Suprapubic skin (tissue), 4 donors: ENCODE measurements at places on chromosomes 7 and 10.

DNA sequence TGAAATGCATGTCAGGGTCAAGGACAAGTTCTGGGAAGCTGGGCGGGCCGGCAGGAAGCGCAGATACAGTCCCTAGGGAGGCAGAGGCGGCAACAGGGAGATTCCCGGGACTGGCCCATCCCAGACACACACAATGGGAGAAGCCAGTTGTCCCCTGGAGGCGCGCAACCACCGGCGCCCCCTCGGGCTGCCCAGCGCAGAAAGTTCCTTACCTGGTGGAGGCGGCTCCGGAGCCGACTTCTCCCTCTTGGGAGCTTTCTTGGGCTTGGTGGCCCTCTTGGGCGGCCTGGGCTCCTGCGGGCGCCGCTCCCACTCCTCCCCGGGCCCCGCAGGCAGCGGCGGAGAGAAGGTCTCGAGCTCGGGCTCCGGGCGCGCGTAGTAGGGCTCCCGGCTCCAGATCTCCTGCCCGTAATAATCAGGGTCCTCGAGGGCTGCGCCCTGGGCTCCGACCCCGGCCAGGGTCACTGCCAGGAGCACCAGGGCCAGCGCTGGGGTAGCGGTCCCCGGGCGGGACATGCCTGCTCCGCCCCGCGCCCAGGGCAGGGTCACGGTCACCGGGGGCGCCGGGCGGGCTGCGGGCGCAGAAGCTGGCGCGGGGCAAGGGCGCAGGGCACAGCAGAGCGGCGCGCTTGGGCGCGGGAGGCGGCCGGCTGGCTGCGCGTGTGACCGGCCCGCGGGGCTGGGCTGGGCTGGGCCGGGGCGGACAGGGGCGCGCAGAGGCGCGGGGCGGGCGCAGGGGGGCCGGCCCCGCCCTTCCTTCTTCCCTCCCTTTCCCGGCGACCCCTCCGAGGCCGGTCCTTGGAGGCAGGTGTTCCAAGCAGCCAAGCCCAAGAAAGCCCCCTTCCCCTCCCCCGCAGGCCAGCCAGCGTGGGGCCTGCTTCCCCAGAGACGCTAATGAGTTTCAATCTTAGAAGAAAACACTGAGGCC, at the start of gene CPXM2:
Gene CPXM2 (minus strand): TSS at position 664 of the 928 bp plus-strand sequence. CDS start 148 bp downstream, at position 516.
- DNase-seq, result no peak

DNA sequence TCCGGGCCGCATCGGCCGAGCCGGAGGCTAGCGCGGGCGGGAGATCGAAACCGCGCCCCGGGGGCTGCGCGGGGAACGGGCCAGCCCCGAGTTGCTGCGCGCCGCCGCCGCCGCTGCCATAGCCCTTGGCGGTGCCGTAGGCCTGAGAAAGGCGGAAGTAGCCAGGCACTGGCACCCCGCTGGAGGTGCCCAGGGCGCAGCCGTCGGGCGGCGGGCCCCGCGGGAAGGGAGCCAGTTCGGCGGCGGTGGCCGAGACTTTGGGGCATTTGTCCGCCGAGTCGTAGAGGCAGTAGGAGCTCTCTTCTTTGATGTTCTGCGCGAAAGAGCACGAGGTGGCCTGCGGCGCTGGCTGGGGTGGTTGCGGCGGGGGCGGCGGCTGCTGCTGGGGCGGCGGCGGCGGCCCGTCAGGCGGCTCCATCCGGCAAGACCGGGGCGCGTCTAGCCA, 587 bp downstream of the HOXA10 start:
- peak; percentile 73 for DNase-seq

DNA sequence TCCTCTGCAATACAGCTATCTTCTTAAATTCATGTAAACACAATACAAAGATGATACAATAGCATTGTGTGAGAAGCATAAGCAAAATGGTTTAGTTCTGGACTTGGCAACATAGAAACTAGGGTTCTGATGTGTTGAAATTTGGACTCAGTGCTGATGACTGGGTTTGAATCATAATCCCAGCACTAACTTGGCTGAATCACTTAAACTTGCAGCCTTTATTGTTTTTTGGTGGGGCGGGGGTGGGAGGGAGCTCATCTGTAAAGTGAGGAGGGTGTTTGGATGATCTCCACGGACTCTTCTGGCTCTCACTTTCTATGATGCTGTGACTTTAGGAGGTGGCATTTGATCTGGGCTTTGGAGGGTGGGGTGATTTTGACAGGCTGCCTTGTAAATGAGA, 158.2 kb downstream of the WNT2 start:
- no peak for DNase-seq

GRCh38 chr7:7769710-7770627, 51.6 kb upstream of the RPA3 start:
- no peak for DNase-seq

GRCh38 chr10:117353684-117354083, 21.6 kb downstream of the PDZD8 start:
- DNase-seq, result no peak

- no peak for DNase-seq
Measured at GRCh38 chr7:121244120-121244870, 84.5 kb upstream of the WNT16 start.

GRCh38 chr10:9302140-9302746, 1247.8 kb downstream of the GATA3 start:
- no peak for DNase-seq

DNA sequence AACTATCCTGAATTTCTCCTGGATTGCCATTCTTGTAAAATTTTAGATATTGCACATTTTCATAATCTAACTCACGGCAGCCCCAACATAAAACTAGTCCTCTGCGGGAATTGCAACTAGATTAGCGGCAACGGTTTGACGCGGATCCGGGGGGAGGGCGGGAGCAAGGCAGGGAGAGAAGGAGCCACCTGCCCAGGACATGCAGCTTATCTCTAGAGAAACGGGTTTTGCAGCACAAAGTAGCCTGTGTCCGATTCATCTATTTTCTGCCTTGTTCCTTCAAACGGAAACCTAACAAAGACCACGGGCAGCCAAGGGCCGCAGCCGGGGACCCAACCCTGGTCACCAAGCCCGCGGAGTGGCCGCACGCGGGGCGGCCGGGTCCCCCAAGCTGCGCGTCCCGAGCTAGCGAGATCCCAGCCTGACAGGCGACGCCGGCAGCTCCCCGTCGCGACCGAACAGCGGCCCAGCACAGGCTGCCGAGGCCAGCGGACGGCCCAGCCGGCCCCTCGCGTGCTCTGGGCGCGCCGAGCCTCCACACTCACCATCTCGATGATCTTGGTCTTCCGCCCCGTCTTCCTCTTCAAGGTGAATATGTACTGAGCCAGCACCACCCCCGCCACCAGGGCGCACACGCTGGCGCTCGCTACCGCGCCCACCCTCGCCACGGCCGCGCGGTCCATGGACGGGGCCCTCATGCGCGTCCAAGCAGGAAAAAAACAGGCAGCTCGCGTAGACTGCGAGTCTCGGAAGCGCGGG, at the start of gene NT5C3A:
Gene NT5C3A (minus strand): TSS at position 754 of the 759 bp plus-strand sequence. CDS start 71 bp downstream, at position 683.
- DNase-seq, result peak; percentile 79

- DNase-seq, result no peak
Measured at GRCh38 chr7:105713488-105714465, 132.5 kb upstream of the EFCAB10 start.

DNA sequence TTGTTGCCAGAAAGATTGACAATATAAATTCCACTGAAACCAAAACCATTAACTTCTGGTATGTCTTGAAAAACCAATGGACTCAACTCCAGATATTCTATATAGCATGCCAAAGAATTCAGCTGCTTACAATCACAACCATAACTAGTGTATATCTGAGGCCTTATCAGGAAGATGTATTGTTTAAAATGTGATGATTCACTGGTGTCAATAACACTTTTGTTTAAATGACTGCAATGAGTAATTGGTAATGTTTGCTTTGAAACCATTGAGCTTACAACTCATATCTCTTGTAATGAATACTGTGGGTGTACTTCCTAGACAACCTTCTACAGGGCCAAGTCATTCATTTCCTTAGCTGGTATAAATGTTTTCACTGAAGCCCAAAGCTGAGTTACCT, 727.9 kb upstream of the KCND2 start:
- no peak for DNase-seq

GRCh38 chr7:1274876-1275375, 42.3 kb downstream of the UNCX start:
- no peak for DNase-seq

DNA sequence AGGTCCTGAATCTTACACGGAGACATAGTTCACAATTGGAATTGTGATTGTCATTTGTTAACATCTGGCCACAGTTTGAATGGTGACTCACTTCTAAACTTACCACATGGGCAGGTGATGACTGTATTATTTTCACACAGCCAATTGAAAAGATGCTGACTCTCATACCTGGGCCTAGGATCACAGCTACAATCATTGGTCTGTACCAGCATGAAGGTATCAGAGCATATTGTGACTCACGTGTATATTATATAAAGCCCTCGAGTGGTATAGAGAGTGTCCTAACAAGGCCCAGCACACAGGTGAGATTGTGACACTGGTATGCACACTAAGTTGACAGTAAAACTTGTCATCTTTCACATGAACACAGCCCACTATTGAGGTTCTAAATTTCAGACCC, 9.4 kb upstream of the ZNF107 start:
- DNase-seq, result no peak

DNA sequence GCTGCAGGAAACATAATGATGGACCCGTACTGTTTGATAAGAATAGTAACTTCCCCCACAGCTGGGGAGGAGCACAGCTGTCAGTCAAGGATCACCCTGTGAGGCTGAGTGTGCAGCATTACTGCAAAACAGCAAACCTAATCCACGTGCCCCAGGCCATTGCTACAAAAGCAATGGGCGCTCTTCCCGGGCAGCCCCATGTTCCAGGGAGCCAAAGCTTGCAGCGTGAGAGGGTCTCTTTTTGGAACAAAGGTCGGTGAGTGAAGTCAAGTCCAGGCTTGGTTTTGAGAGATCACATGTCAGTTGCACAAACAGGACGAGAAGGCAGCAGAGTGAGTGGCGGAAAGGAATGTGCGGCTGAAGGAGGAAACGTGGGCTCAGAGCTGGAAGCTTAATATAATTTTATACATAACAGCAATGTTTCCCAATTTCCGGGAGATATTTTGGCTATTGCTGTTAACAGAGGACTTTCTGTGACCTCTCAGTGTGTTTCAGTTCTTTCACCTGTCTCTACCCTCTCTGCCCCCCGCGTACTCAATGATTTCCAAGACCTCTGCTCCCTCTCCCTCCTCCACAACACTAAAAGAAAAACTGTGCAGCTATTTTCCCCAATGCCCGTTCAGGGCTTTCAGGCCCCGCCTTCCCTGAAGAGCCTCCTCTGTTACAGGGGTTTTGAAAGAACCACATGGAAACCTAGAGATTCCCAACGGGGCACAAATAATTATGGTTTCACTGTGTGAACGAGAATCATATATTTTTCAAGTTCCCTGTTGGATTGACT, 128.9 kb downstream of the MTPAP start:
- DNase-seq, result no peak

GRCh38 chr10:70323138-70323696, 39.4 kb upstream of the NPFFR1 start:
- DNase-seq, result no peak

- no peak for DNase-seq
Measured at GRCh38 chr7:2990949-2991470, 52.7 kb downstream of the CARD11 start.

GRCh38 chr7:47625861-47626715, 44.2 kb upstream of the TNS3 start:
- no peak for DNase-seq

DNA sequence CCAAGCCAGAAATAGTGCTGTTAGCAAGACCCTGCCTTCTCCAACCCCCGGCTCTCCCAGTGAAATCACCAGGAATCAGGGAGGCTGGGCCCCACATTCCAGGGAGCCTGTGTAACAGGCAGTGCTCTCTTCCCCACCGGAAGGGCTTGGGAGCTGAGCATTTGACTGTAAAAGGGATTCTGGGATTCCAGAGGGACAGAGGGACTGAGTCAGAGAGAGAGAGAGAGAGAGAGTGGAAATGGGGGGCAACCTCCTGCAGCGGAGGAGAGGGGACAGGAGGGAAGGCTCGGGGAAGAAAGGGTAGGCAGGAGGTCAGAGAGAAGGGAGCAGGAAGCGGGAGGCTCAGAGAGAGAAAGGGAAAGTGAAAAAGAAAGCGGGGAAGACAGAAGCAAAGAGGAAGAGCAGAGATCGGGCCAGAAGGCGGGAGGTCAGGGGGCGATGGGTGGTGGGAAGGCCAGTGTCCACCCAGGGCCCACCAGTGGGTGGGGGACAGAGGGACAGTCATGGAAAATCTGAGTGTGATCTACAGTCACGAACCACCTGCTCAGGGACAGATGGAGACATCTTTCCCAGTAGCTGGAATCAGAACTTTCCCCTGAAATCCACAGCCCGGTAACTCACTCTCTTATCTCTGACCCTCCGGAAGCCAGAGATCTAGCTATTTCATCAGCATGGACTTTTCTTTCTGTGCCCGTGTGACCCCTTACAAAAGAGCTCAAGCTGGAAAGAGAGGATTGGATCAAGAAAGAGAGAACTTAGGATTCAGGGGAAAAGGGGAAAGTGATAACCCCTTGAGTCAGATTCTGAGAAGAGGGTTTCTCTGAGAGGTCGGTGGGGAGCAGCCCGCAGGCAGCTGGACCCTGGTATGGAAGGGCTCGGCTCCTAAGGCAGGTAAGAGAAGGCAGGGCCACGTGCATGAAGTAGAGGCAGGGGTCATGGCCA, 4.6 kb upstream of the SERPINE1 start:
- peak; percentile 84 for DNase-seq

DNA sequence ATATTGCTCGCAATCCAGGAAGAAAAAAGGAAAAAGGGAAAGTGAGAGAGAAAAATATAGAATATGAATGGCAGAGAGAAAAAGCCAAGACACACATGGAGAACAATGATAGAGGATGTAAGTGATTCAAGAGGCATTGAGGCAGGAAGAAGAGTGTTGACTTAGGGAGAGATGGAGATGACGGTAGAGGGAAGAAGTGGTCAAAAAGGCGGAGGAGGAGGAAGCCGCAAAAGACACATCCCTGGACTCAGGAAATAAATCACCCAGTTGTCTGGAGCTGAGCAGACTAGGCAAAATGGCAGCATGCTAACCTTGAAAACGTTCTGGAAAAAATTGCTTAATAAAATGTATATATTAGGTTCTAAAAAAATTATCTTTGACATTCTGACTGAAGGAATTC, 17.7 kb upstream of the GPR37 start:
- DNase-seq, result no peak

- no peak for DNase-seq
Measured at GRCh38 chr10:88077977-88078376, 214.6 kb downstream of the PTEN start.

GRCh38 chr10:74672430-74673165, 153.8 kb upstream of the KAT6B start:
- DNase-seq, result no peak

- DNase-seq, result no peak
Measured at GRCh38 chr7:152451356-152451755, 15.6 kb upstream of the KMT2C start.

- no peak for DNase-seq
Measured at GRCh38 chr10:68981074-68981473, 7.5 kb upstream of the KIFBP start.

GRCh38 chr7:96314402-96315124, 7.3 kb downstream of the SLC25A13 start:
- no peak for DNase-seq

GRCh38 chr10:132197271-132198067, 10.7 kb downstream of the DPYSL4 start:
- no peak for DNase-seq

- DNase-seq, result no peak
Measured at GRCh38 chr7:25353732-25354131, 125.4 kb upstream of the NPVF start.

- no peak for DNase-seq
Measured at GRCh38 chr10:25257646-25258045, 82.8 kb downstream of the GPR158 start.
